ENCODE measurements at places on chromosomes 1 and 21.
A peak's percentile ranks its signal among the peaks of the same experiment; 100 is the strongest.

- peak; percentile 93 for DNase-seq
Measured at GRCh38 chr1:17653728-17654351, 101.3 kb upstream of the ACTL8 start.

DNA sequence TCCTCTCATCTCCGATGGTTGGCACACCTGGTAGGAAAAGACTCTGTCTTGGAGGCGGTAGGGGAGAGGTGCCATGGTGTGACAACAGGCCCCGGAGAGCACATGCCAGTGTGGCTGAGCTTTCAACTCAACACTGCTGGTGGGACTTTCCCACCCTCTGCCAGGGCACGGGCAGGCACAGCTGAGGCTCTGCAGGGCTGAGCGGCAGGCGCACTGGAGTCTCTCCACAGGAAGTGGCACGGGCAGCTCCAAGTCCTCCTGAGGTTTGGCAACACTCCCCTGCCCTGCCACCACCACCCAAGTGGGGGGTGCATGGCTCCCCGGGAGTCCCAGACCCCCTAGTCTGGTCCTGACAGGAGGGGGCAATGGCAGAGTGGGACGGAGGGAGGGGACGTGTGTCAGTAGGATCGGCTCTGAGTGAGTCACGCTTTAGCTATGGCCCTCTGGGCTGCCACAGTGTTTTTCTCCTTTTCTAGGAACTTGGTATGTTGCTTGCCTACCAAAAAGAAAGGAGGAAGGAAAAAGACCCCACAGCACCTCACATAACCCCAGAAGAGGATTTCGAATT, 27.3 kb upstream of the EVA1B start:
- no peak for DNase-seq

- DNase-seq: no peak
Measured at GRCh38 chr1:246680696-246681130, 43.5 kb upstream of the SCCPDH start.

GRCh38 chr1:82465024-82465423, 664.3 kb downstream of the ADGRL2 start:
- no peak for DNase-seq

DNA sequence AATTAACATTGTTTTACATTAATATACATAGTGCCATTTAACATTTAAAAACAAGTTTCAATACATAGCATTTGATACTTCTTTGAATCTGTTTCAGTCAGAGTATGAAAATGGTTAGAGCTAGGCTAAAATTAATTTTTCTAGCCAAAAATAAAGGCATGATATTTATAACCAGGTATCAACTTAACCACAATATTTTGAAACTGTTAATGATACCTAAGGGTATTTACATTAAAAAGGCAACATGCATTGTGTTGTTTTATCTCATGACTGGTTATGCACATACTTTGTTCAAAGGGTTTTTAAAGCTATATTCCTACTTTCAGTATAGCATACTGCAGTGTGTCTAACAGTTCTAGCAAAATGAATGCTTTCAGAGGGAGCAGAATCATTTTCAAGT, 130.0 kb downstream of the HS2ST1 start:
- no peak for DNase-seq

GRCh38 chr1:59926381-59927123, at the start of gene CYP2J2:
Gene CYP2J2 (minus strand): TSS chr1:59926773. CDS start chr1:59926746, 27 bp downstream.
- DNase-seq: peak; percentile 79

GRCh38 chr1:109850194-109850593, 60.5 kb upstream of the CSF1 start:
- no peak for DNase-seq

- no peak for DNase-seq
Measured at GRCh38 chr1:109845658-109846057, 65.0 kb upstream of the CSF1 start.

- no peak for DNase-seq
Measured at GRCh38 chr21:15495965-15496364, 233.8 kb upstream of the USP25 start.

DNA sequence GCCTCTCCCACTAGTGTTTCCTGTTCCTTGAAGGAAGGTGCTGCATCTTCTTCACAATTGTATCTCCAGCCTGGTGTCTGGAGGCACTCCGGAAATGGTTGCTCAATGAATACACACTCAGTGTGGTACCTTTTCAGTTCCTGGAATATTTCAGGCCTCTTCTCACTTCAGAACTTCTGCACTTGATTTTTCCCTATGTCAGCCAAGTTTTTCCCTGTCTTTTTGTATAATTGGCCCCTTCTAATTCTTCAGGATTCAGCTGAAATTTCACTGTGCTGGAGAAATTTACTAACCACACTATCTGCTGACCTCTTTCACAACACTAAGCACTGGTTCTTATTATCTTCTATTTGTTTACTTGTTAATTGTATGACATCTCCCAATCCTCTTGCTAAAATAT, 61.2 kb upstream of the MAP10 start:
- no peak for DNase-seq

DNA sequence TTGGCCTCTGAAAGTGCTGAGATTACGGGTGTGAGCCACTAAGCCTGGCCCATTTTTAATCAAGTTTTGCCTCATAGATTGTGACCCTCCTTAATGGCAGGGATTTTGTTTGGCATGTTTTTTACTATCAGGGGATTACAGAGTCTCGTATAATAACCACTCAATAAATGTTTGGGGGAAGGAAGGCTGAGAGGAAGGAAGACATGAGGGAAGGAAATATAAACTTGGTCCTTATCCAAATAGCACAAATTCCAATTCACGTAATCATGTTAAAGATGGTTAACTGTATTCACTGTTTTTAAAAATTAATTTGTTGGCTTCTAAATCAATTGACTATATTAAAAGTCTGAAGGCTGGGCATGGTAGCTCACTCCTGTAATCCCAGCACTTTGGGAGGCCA, 30.9 kb upstream of the SERTAD4 start:
- no peak for DNase-seq

DNA sequence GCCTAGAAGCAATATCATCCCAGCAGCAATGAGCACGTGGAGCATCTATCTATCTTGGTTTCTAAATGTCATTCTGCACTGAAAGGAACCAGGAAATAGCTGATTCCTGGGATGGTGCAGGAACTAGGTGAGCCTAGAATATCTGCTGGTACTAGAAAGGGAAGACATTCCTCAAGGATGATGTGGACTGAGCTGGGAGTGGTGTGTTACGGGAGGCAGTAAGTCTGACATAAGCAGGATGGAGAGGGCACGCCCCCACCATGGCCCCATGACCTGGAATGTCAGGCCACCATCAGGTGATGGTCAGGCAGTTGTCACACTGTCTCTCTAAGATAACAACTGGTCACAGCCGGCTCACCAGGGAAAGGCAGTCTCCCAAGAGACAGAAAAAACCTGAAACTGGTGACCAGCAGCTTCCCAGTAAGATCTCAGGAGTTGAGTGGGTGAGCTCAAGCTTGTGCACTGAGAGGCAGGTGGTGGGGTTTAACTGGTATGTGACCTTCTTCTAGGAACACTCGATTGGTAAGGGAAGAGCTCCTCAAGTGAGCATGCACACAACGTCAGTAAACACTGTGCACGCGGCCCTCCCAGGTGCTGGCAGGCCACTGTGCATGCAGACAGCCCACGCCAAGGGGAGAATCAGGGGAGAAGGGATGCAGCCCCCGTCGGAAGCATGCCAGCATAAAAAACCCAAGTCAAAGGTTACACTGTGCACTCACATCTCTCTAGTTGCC, 148.7 kb downstream of the ADSS2 start:
- DNase-seq: no peak

- DNase-seq: peak; percentile 75
Measured at GRCh38 chr21:33587792-33588484, 546 bp downstream of the DONSON start.

GRCh38 chr1:204093421-204093717, 20.5 kb downstream of the SOX13 start:
- no peak for DNase-seq

- DNase-seq: peak; percentile 61
Measured at GRCh38 chr1:39489567-39490239, 1.7 kb upstream of the BMP8A start.

DNA sequence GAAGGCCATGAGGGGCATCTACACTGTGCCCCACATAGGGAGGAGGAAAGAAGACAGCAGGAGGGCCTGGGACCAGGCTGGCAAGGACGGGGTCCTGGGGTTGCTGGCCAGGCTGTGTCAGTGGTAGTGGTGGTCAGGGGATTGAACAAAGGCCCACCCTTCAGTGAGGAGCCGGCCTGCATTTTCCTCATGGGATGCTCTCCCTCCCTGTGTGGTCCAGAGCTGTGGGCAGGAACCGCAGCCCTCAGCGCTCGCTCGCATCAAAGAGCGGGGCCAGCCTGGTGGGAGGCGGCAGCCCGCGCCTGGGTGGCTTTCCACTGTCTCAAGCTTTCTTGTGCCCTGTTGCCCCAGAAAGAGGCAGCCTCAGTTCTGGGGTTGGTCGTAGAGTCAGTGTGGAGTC, 24.8 kb downstream of the LHX4 start:
- DNase-seq: peak; percentile 73

DNA sequence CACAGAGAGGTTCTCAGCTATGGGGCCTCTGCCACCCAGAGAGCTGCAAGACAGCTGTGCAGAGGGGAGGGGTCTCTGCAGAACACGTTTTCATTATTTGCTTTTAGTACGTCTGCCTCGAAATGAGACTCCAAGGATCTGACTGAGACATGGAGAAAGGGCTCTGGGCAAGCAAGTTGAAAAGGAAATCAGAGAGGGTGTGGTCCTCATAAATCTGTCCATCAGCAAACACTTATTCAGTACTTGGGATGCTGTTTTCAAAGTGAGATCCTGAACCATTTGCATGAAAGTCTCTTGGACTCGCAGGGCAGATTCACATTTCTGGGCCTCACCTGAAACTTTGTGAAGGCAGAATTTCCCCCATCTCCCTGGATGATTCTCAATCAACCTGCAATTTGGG, 197.4 kb upstream of the GALNT2 start:
- no peak for DNase-seq

GRCh38 chr1:180182643-180183311, 28.1 kb downstream of the QSOX1 start:
- DNase-seq: peak; percentile 48

- no peak for DNase-seq
Measured at GRCh38 chr1:48793863-48794262, 17.2 kb upstream of the BEND5 start.

- peak; percentile 98 for DNase-seq
Measured at GRCh38 chr1:47710329-47711071, 272.7 kb downstream of the FOXD2 start.

DNA sequence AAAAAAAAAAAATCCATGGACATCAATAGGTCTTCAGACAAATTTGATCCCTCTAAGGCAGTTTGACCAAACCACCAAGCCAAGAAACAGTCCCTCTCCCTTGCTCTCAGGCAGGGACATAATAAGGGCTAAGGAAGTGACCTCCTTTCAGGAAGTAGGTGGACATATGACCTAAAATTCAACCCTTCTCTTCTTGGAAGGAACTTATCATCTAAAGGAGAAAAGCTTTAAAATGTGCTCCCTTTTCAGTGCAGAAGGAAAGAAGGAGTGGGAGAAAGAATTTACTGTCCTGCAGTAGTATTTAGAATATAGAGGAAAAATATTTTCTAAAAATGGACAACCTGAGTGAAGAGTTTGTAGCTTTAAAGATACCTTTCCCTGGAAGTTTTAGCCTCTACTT, 118.1 kb downstream of the DTL start:
- DNase-seq: no peak

GRCh38 chr1:23673086-23673813, 18.4 kb upstream of the RPL11 start:
- DNase-seq: peak; percentile 84

DNA sequence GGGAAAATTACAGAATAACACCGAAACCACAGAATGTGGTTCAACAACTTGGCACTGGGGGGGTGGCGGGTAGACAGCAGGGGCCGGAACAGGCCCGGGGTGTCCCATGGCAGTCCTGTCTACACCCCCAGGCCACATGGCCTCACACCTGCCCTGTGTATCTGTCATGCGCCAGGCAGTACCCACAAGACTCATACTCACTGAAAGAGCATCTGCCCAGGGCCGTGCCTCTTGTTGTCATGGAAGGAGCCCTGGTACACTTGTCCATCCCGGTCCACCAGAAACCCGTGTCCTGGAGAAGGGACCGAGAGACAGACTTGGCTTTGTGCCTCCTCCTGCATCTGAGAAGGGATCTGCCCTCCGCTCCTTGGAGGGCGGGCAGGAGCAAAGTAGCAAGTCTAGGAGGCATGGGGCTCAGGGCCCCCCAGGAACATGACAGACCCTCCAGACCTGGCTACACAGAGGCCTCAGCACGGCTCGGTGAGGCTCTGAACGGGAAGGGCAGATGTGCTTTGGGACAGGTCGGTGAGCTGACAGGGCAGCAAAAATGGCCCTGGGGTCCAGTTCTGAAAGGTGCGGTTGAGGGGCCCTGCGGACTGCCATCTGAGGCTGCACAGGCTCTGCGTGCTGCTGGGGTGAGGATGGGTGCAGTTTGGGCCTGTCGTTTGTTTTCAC, 5.6 kb downstream of the MORN1 start:
- no peak for DNase-seq

DNA sequence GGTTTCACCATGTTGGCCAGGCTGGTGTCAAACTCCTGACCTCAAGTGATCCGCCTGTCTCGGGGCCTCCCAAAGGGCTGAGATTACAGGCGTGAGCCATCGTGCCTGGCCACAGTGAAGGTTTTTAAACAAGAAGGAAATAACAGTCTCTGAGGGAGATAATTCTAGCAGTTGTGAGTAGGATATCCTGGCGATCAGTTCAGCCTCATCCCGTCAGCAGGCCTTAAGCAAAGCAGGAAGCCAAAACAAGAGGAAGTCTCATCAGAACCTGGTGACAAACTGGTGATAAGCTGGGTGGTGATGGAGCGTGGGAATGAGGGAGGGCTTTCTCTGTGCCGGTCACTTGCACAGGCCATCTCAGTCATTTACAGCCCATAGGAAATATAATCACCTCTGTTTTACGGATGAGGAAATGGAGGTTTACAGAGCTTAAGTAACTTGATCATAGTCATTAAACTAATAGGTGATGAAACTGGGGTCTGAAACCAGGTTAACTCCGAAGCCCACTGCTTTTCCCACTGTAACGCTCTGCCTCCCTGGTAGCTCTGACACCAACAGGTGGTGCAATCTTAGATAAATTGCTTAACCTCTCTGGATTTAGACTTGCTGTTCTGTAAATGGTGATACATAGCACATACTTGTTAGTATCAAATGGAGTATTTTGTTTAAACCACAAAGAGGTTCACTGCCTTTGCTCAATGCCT, 40.8 kb upstream of the A3GALT2 start:
- no peak for DNase-seq

GRCh38 chr1:233863901-233864545, 40.5 kb upstream of the SLC35F3 start:
- no peak for DNase-seq

DNA sequence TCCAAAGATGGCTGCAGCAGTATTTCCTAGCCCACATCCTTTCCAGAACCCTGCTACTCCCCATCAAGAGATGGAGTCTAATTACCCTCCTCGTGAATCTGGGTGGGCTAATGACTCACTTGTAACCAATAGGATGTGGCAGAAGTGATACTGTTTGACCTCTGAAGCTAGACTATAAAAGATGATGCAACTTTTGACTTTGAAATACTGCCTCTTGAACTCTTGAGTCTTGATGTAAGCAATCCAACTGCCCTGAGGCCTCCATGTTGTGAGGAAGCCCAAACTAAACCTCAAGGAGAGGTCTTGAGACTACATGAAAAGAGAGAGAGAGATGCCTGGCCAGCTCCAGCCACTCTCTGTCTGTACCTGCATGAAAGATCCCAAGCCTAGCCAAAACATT, 29.5 kb downstream of the LMO4 start:
- DNase-seq: no peak

GRCh38 chr21:15514073-15514946, 215.5 kb upstream of the USP25 start:
- no peak for DNase-seq

- no peak for DNase-seq
Measured at GRCh38 chr1:178723546-178723945, 1.5 kb upstream of the RALGPS2 start.
